Melanocyte of skin (primary cell): ENCODE measurements at places on chromosomes 16 and 17. TPM values are rescaled to one million over a fixed set of nuclear protein-coding genes. Genes with fewer than 3 reads are reported as not detected.

The TNFSF12 gene
- 16.5 and 19.3 TPM in 2 replicates for total RNA-seq

The FASN gene
- 219 and 239 TPM in 2 replicates for total RNA-seq

The BCL6B gene
- not detected in 2 replicates for total RNA-seq

The WFDC1 gene
- total RNA-seq, result 10.7 and 31.0 TPM in 2 replicates

The ACSM2B gene
- total RNA-seq, result not detected in 2 replicates

The MYH1 gene
- total RNA-seq, result not detected in 2 replicates

The CLEC18A gene
- 0.69 and 1.1 TPM in 2 replicates for total RNA-seq

The C16orf46 gene
- total RNA-seq, result 0.15 and 0.33 TPM in 2 replicates

The MRPL12 gene
- 29.5 and 30.6 TPM in 2 replicates for total RNA-seq

The SLC5A10 gene
- 4.4 and 5.5 TPM in 2 replicates for total RNA-seq

The FAM171A2 gene
- total RNA-seq, result 2.1 and 2.9 TPM in 2 replicates

The ABCC1 gene
- total RNA-seq, result 17.4 and 19.3 TPM in 2 replicates
